ENCODE measurements at places on chromosomes 6 and 20.

DNA sequence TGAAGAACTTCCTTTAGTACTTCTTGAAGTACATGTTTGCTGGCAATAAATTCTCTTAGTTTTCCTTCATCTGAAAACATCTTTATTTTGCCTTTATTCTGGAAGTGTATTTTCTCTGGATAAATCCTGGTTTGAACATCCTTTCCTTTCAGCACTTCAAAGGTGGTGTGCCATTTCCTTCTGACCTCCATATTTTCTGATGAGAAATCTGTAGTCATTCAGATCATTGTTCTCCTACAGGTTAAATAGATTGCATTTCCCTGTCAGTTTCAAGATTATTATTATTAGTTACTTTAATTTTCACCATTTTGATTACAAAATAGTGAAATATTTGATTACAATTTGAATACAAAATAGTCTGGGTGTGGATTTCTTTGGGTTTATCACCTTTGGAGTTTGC lies 134.5 kb downstream of the CDH26 start:
- no peak for DNase-seq

GRCh38 chr20:45138561-45139300 lies 14.5 kb upstream of the WFDC12 start:
- peak; percentile 72 for DNase-seq

DNA sequence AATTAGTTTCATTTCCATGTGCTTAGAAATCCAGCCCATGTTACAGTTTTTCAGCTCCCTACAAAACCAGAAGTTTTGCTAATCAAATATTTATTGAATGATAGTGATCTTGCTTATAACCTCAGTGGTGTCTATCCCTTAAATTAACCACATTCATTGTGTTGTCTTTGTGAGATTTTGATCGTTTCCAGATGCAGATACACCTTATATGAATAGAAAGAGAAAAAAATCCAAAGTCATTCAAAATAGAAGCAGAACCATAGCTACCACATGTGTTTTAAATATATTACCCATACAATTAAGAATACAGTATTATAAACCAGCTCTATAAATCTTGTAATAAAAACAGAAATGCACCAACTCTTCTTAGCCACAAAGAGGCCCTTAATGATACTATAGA lies 60.6 kb upstream of the RREB1 start:
- DNase-seq, result no peak

- no peak for DNase-seq
These were observed 802.1 kb upstream of the FLRT3 start for GRCh38 chr20:15139522-15139921.

- no peak for DNase-seq
These were observed at the start of gene SDCBP2 for GRCh38 chr20:1328680-1329330. Gene SDCBP2, minus strand, starts transcription at chr20:1329139. Its CDS starts 8,723 bp downstream, at chr20:1320416.

- no peak for DNase-seq
These were observed 32.1 kb downstream of the LRFN2 start for GRCh38 chr6:40555092-40555491.

- DNase-seq, result no peak
These were observed 899.4 kb upstream of the FLRT3 start for GRCh38 chr20:15236812-15237211.

DNA sequence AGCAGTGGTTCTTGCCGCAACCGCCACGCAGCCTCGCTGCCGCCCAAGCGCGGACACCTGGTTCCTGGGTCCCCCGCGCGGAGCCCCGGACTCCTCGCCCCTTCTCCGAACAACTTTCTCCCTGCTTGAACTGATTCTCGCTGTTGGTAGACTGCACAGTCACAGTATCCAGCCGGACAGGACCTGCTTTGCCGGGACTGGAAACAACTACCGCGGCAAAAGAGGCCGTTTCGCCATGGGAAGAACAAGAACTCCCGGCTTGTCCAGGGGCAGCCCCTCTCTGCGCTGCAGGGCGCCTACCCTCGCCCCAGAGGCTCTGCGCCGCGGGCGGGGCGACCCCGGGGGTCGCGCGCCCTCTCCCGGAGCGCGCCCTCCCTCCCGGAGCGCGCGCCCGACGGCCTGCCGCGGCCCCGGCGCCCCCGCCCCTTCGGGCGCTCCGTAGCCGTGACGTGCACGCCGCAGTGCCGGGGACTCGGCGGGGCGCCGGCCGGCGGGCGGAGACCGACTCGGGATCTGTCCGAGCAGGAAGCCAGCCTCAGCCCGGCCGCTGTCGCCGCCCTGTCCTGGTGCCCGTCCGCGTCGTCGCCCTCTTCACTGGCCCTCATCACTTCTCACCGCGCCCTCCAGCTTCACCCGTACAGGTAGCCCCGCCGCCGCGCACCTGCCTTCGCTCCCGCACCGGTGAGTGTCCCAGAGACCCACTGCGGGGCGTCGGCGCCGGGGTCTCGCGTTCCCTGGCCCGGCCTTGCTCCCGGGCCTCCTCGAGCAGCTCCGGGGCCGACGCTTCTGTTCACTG lies at the start of gene MYO6:
TSS of gene MYO6 (plus strand) at position 497 of the 796 bp plus-strand sequence. CDS start 68,309 bp downstream, outside the sequence.
- peak; percentile 85 for DNase-seq

DNA sequence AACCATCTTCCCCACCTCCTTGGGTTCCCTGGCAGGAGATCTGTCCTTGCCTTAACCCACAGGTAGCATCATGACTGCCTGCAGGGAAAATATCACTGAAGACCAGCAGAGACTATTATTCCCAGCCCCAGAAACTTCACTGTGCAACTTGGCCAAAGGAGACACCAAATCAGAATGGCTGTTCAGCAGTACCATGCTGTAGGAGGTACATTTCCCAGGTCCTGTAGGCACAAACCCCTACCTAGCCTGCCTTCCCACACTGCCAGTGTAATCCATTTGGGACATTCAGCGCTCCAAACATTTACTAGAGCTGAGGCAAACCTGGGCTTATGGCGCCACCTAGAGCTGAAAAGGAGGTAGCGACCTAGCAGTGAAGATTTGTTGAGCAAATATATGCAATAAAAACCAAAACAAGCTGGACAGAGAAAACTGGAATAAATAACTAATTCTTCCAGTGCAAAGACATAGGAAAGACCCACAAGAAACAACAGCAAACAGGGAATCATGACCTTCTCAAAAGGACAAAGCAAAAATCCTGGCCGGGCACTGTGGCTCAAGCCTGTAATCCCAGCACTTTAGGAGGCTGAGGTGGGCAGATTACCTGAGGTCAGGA lies 60.3 kb downstream of the VTA1 start:
- DNase-seq, result no peak

DNA sequence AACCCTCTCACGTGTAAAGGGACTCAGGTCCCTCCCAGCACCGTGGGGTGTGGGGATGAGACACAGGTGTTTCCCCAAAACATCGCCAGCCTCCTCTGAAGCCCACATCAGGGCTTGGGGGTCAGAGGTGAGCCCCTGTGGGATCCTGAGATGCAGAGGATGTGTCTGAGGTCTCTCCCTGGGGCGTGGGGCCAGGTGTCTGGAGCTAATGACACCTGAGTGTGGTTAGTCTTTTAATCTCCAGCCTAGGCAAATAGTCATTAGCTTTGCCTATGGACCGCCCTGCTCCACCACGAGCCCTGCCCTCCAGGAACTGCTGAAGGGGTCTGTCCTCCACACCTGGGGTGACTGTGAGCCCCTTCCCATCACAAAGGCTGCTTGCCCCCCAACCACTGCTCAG lies 1.7 kb downstream of the SRMS start:
- DNase-seq, result no peak

GRCh38 chr6:45843848-45844521 lies 171.7 kb downstream of the CLIC5 start:
- DNase-seq, result peak; percentile 45

- DNase-seq, result no peak
These were observed 60.9 kb downstream of the GINS1 start for GRCh38 chr20:25468126-25469075.

GRCh38 chr6:138772596-138773176 lies 883 bp upstream of the CCDC28A start:
- no peak for DNase-seq

- DNase-seq, result no peak
These were observed 746 bp upstream of the PRND start for GRCh38 chr20:4720977-4721349.

DNA sequence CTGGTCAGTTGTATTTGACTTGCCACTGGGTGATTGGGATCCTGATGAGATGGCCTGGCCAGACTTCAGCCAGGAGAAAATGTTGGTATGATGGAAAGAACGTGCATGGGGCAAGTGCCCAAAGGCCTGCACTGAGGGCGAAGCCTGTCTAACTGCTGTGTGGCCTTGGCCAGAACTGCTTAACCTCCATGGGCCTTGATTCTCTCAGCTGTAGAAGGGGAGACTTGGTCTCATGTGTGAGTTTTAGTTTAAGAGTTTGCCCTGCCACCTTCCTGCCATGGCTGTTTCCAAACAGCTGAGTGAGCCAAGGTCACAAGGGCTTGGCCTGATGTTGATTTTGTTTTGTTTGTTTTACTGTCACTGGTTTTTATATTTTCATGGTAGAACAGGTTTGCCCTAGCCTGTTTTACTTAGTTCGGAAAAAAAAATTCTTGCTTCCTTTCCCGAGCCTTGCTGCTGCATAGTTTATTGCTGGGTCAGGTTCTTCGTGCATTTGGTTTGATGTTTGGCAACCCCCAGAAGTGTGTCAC lies 35.3 kb downstream of the DSTN start:
- DNase-seq, result no peak

GRCh38 chr20:692044-692443 lies 16.4 kb upstream of the SCRT2 start:
- no peak for DNase-seq

- no peak for DNase-seq
These were observed 360.2 kb downstream of the PREX1 start for GRCh38 chr20:48467622-48468021.

DNA sequence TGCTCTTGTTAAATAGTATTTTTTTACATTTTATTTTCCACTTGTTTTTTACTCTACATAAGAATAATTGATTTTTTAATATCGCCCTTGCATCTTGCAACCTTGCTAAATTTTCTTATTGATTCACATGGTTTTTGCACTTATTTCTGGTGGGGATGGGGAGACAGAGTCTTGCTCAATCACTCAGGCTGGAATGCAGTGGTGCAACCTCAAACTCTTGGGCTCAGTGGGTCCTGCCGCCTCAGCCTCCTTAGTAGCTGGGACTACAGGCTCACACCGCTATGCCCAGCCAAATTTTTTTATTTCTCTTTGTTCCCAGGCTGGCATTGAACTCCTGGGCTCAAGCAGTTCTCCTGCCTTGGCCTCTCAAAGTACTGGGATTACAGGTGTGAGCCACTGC lies 30.3 kb downstream of the LIN28B start:
- no peak for DNase-seq

- DNase-seq, result no peak
These were observed 4.5 kb upstream of the INSM1 start for GRCh38 chr20:20363434-20363798.

DNA sequence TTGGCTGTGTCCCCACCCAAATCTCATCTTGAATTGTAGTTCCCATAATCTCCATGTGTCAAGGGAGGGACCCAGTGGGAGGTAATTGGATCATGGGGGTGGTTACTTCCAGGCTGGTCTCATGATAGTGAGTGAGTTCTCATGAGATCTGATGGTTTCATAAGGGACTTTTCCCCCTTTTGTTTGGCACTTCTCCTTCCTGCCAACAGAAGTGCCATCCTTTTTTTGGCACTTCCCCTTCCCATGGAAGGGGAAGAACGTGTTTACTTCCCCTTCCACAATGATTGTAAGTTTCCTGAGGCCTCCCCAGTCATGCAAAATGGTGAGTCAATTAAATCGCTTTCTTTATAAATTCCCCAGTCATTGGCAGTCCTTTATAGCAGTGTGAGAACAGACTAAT lies 18.0 kb upstream of the PI3 start:
- DNase-seq, result no peak

DNA sequence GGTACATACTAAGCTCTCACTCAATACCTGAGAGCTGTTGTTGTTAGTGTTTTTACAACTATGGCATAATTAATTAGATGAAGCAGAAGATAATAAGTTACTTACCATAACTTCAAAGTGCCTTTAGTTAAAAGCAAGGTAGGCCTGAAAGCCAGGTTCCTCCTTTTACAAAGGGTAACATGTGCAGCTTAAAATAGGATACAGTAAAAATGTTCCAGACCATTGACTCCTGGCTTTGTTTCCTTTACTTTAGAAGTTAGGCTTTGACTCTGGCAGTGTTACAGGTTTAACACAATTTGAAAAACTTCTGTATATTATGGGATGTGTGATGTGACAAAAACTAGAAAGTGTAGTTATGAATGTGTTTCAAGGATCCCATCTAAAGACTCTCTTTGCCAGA lies 522.5 kb downstream of the EPM2A start:
- DNase-seq, result no peak

DNA sequence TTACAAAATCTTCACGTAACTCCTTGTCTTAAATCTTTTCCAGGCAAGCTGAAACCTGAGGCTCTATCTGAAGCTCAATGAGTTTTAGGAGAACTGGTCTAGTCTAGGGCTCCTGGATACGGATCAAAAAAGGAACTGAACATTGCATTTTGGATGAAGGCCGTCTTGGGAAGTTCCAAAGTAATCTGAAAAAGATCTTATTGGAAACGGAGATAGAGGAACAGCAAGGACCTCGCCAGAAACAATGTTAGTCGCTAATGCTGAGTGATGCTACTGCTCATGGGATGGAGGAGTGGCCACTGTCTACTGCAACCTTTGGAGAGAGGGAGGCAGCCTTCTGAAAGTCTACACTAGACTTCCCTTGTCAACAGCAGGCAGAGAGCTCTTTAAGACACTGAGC lies 91.4 kb upstream of the ATXN1 start:
- no peak for DNase-seq

- DNase-seq, result no peak
These were observed 135.3 kb upstream of the ARMC2 start for GRCh38 chr6:108712946-108713345.

DNA sequence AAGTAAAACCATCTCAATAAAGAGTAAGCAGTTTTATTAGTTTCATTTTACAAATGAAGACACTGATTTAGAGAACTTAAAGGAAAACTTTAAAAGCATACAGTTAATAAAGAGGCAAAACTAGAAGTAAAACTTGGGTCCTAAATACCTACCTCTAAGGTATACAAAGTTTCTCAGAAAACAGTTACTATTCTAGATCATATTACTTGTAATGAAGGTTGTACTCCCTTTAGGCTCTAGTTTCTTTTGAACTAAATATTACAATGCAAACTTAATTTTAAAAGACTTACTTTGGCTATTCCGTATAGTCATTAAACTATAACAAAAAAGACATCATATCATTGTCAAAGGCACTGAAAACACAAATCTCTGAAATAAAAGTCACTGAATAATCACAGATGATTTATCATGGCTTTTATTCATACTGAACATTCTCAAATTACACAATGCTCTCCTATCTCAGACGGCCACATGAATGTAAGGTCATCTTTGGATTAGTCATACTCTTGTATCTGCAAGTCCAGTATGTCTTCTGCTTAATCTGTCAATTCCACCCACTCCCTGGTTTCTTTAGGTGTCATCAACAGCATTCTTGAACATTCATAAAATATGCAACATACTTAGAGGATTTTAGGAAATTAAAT lies 361.6 kb upstream of the RUNX2 start:
- DNase-seq, result no peak

GRCh38 chr6:97815301-97815812 lies 532.3 kb upstream of the MMS22L start:
- DNase-seq, result no peak

All from Right ventricle myocardium superior (tissue), 1 donor.